Stimulated activated CD4-positive, alpha-beta T cell treated with anti-CD3 and anti-CD28 coated beads, Interleukin-15, amount 100 ng/mL, for 48 hours (primary cell): ENCODE measurements at places on chromosomes 5 and 9.
A peak's percentile ranks its signal among the peaks of the same experiment; 100 is the strongest.

- no peak for DNase-seq
Observed at GRCh38 chr5:109998726-109999125, 309.0 kb downstream of the MAN2A1 start.

DNA sequence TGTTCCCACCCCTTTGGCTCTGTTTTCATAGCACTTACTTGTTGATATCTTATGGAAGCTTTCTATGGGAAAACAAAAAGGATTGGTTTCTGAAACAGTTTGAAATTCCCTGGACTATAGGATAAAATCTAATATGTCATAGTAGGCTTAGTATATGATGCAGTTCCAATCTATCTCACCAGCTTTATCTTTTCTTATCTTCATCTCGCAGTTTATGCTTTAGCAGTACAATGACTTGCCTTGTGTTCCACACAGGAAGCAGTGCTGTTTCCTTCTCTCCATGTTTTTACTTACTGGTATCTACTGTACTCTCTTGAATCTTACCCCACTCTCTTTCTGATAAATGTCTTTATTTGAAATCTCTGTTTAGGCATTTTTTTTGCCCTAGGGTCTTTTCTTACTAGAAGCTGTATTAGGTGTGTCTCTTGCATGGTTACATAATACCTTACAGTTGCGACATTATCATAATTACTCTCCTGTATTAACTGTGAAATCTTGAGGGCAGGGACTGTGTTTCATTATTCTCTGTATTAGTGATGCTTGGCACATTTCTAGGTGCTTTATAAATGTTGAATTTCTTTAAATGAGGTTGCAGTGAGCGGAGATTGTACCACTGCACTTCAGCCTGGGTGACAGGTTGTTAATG lies 76.3 kb downstream of the FOCAD start:
- DNase-seq = no peak

DNA sequence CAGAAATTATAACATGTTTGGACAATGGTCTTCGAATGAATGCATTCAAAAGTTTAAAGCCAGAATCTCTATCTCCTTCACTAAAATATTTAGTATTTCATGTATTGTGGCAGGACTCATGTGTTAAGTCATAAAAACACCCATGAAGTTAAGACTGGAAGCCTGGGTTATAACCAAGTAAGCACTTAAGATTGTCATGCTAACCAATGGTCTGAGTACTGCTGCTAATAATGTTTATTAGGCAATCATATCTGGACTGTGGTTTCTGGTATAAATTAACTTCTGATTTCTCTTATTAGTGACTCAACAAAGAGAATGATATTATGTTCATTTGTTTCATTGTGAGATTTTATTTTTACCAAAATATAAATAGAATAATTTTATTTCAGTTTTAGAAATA lies 297.9 kb upstream of the EDIL3 start:
- DNase-seq = no peak

DNA sequence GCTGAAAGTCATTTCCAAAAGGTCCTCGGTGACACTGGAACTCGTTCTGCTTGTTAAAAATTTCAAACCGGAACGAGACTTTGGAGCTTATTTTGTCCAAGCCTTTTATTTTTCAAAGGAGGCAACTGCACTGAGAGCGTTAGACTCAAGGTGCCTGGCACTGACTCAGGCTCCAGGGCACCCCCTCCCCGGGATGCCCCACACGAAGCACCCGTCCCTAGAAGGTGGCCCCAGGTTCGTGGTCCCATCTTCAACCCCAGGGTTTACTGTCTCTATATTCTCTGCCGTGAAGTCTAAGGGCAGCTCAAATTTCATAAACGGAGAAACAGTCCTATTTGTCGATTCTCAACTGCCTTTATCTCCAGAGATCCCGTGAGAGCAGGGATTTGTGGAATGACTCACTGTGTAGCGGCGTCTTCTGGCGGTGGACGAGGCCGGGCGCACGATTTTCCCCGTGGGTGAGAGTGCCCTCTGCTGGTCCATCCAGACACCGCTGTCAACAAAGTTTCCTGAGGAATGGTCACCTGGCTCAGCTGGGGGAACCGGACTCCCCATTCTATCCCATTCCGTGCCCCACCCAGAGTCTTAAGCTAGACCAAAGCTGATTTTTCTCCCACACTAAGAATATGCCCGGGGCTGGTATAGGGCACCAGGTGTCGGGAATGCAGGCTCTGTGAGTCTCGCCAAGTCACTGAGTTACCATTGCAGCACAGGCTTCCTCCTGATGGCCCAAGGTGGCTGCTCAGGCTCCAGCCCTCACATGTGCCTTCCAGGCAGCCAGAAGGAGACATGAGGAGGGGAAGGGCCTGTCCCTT lies 27.1 kb upstream of the SLC6A19 start:
- DNase-seq = peak; percentile 13

DNA sequence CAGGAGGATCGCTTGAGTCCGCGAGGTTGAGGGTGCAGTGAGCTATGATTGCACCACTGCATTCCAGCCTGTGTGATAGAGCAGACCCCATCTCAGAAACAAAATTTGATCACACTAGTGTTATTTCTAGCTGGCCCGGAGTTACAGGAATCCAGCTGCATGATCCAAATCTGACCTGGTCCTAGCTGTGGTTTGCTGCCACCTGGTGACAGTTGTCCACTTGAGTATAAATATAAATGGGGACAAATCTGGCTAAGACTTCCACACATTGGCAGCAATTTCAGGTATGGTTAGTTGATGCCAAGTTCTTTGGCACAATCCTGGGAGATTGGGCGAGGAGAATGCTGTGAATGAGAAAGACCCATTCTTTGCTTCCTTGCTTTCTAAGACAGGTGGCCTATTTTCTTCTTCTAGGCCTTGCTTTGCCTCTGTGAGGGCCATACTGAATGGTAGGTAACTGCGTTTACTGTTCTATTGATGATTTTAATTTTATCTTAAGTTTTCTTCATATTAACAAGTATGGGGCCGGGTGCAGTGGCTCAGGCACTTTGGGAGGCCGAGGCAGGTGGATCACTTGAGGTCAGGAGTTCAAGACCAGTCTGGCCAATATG lies 35.4 kb downstream of the UBE2R2 start:
- no peak for DNase-seq

GRCh38 chr5:159178978-159179377 lies 30.4 kb downstream of the RNF145 start:
- DNase-seq = no peak

DNA sequence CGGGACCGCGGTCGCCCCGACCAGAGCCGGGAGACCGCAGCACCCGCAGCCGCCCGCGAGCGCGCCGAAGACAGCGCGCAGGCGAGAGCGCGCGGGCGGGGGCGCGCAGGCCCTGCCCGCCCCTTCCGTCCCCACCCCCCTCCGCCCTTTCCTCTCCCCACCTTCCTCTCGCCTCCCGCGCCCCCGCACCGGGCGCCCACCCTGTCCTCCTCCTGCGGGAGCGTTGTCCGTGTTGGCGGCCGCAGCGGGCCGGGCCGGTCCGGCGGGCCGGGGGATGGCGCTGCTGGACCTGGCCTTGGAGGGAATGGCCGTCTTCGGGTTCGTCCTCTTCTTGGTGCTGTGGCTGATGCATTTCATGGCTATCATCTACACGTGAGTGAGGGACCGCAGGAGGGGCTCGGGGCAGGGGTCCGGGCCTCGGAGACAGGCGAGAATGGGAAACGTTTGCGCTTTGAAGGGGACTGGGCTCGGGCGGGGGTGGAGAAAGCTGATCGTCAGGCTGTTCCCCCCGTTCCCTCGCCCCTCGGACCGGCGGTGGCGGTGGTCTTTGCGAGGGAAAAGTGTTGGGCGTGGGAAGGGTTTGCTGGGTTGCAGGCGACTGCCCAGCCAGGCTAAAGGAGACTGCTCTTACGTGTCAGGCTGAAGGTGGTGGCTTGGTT lies 457 bp downstream of the UGCG start:
- DNase-seq = peak; percentile 3

- no peak for DNase-seq
Observed at GRCh38 chr5:83523929-83524328, 52.4 kb downstream of the VCAN start.

DNA sequence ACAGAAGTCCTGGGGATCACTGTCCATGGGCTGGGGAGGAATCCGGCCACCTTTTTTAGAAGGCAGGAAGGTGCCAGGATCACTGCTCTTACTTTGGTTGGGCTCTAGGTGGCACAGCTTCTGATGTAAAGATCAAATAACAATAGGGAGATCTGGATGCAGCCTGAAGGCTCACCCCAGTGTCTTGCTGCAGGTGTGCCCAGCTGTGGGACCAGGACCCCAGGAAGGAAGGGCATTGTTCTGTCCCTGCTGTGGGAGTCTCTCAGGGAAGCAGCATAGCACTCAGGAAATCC lies 69.6 kb downstream of the DAB2IP start:
- DNase-seq = no peak

- DNase-seq = no peak
Observed at GRCh38 chr9:94923326-94924089, 197.0 kb downstream of the AOPEP start.

DNA sequence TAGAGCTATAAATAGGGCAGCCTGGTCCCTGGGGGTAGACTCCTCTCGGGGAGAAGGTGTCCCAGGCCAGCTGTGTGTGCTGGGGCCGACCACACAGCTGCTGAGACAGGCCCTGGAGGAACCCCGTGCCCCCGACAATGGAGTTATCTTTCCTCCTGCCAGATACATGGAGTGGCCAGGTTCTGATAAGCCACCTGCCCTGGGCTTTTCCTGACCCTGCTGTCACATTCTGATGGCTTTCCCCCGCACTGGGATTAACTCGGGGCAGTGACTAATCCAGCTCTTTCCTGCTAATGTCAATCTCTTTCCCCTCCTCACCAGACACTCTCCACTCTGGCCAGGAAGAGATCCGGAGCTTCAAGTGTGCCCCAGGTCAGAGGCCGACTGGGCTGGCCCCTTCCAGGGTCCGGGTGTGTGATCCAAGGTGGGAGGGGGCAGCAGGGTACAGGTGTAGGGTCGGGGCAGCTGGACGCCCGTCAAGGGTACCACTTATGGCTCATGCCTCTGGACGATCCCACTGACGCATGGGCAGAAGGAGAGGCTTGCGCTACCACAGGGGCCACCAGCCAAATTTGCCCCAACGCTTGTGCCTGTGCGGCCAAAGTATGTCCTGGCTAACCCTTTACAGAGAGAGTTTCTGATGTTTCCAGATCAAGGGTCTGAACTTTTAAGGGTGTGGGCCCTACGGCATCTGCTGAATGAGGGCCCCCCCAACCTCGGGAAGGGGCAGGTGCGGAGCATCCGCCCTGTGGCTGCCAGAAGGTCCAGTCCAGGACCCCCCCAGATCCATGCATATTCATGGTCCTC lies 20.6 kb upstream of the COL5A1 start:
- DNase-seq = no peak

DNA sequence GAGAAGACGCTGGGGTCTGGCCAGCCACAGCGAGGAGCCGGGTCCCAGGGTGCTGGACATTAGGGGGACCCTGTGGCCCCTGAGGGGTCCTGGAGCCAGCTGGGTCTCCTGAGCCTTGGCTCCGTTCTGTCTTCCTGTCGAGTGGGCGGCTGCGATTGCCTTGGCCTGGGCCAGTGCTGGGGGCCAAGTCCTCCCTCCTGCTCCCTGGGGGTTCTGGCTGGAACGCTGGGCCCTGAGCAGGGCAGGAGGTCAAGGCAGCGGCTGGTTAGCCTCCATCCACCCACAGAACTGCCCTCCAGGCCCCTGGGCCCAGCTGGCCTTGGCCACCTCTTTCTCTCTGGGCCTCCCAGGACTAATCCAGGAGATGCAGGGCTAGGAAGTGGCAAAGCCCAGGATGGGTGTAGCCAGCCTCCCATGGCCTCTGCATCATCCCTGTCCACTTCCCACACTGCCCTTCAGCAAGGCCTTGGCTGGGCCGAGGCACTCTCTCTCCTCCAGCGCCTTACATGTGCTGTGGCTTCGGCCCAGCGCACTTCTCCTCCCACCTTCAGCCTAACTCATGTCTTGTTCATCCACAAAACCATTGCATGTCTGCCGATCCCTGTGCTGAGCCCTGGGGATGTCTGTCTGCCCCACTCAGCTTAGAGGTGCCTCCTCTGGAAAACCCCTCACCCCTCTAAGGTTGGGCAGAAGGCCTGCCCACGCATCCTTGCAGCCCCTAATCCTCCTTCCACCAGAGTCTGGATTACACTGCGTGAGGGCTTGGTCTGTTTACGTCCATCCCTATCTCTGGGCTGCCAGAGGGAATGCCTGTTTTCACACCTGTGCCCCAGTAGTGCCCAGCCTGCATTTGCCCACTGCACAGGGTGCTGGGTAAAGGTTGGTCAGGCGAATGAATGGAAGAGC lies 5.0 kb downstream of the LAMC3 start:
- no peak for DNase-seq

GRCh38 chr5:106092455-106092854 lies 1578.3 kb downstream of the EFNA5 start:
- DNase-seq = no peak

GRCh38 chr9:127449332-127449966 lies 1.8 kb downstream of the RPL12 start:
- no peak for DNase-seq

DNA sequence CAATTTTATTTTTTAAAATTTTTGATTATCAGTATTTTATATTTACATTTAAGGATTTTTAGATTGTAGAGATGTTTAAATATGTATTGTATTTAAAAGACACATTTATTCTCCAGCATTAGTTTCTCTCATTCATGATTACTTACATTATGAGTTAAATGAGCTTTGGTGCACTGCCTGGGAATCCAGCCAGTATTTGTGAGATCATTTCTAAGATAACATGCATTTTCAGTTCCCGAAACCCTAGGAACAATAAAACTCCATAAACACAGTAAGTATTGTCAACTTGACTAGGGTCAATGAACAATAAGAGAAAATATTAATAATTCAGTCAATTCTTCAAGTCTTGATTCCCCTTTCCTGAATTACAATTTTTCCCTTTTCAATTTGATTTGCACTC lies 403.3 kb downstream of the PLK2 start:
- DNase-seq = no peak

DNA sequence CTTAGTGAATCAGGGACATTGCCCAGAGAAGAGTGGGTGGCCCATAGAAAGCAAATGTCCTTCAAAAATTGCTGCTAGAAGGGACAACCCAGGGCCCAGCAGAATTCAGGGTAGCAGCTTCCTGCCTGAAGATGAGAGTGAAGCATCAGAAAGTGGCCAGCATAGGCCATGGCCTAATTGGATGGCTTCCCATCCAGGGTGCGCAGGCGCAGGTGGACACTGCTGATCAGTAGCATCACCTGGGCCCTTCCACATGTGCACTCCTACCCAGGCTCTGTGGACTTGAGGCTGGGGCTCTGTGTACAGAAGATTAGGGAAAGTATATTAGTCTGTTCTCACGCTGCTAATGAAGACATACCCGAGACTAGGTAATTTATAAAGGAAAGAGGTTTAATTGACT lies 58.6 kb upstream of the GARNL3 start:
- DNase-seq = no peak

- DNase-seq = no peak
Observed at GRCh38 chr5:135140446-135141204, 106.6 kb upstream of the PITX1 start.
